Lower lobe of right lung (tissue), 2 donors: ENCODE measurements at places on chromosomes 16 and 17. TPM values are rescaled to one million over a fixed set of nuclear protein-coding genes. Genes with fewer than 3 reads are reported as not detected.

GRCh38 chr17:34892461-34893249 lies 68.6 kb downstream of the CCT6B start:
- DNase-seq, result no peak

- DNase-seq, result no peak
These were observed 136.7 kb upstream of the GSE1 start for GRCh38 chr16:85476389-85476788.

DNA sequence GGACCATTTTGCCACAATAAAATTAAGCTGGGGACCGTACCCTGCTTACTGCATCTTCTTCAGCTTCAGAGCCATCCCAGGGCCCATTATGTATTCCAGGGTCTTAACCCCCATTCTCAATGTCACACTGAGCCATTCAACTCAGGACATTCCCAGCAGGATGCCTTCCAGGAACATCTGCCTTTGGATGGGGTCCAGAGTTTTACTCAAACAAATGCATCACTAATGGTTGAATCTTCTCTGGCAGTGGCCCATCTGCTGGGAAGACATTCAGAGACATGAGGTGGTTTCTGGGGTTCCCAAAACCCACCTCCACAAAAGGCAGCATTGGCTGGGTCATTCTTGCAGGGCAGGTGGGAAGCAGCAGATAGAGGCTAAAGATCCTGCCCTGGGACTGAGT lies 3.4 kb upstream of the SEC14L5 start:
- DNase-seq, result no peak

DNA sequence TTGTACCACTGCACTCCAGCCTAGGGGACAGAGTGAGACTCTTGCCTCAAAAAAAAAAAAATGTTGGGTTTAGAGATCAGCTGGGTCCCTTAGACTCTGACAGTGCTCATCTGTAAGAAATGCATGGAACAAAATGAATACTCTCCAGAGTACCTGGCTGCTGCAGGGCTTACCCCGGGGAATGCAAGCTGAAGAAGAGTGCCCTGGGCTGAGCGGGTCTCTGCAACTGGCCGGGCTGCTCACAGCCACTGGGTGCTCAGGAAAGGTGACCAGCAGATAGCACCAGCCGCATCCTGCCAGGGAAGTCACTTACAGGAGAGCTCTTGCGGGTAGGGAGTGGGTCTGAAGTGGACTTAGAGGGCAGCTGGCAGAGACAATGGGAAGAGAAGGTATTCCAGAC lies 82.1 kb downstream of the GAS7 start:
- no peak for DNase-seq

GRCh38 chr16:54366943-54367342 lies 80.4 kb upstream of the IRX3 start:
- no peak for DNase-seq

DNA sequence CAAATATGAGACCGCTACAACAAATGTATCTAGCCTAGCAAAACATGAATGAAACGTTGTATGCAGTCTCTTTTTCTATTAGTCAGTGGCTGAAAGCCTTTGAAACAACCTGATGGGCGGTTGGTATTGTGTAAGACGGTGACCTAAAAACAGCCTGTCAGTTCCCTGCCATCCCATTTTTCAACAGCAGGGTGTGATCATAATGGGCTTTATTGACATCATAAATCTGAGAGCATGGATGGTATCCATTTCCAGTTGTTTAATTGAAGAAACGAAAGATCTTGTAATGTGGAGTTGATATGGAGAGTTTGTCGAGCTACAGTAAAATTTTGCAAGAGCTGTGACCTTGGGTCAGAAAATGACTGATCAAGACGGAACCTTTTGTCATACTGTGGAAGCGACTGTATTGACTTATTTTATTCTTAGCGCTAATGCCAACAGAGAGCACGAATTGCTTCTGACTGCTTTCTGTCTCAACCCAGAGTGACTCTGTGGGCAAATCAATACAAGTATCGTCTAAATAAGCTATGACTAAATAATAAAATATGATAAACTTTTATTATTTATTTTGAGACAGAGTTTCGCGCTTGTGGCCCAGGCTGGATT lies 12.3 kb upstream of the MEIOB start:
- no peak for DNase-seq

GRCh38 chr16:81117436-81117835 lies 21.2 kb upstream of the GCSH start:
- DNase-seq, result no peak

- no peak for DNase-seq
These were observed 605.2 kb downstream of the KCNJ2 start for GRCh38 chr17:70774339-70775117.

TSR1 gene
- 18.8 TPM for total RNA-seq

TP53TG3F gene
- total RNA-seq, result not detected
